G401 (cell line): ENCODE measurements at places on chromosomes 2 and 18.

GRCh38 chr2:240765007-240765406 is 55.0 kb downstream of the KIF1A start:
- DNase-seq = peak; percentile 37

DNA sequence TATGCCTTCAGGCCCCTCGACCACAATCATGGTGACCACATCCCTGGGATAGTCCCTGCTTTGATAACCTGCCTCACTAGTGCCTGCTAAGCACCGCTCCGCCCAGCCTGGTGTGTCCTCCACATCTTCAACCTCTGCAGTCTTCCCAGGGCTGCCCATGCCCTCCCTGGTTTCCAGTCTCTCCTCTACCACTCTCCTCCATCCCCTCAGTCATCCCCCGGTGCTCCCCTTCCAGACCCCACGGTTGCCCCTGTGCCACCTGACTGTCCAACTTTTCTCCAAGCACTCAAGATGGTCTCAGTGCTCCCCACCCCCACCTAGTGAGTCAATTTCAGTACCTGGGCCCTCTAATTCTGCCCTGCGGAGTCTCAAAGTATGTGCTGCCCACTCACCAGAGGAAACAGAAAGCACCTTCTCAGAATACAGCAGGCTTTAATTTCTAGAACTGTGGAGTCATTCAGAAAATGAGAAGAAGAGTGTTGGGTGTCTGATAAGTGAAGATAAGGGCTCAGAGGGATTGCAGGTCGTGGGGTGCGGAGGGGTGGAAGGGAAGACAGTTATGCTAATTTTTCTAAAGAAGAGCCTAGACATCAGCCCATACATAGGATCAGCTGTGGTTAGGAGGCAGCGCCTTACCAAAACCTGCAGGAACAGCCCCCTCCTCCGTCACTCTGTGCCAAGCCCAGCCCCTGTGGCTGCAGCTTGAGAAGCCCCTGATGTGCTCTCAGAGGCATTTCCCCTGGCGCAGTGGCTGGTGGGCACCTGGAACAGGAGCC is 53.6 kb upstream of the CAB39 start:
- DNase-seq = no peak

DNA sequence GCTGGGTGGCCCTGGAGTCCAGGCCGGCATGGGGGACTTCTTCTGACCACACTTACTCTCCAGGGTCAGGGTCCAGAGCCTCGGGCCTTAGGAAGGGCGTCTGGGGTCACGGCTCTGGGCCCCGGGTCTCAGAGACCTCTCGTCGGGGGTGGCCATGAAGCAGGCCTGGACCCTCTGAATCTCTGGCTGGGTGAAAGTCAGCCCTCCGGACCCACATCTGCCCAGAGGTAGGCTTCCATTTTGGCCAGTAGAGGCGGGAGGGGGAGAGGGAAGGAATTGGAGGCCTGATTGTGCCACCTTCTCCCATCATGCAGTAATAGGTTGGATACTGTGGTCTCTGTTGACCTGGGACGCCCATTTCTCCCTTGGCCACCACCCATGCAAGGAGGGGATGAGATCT is 125.3 kb upstream of the GPC1 start:
- DNase-seq = no peak

- no peak for DNase-seq
Measured at GRCh38 chr2:156704132-156704531, 268.0 kb downstream of the GPD2 start.

- peak; percentile 43 for DNase-seq
Measured at GRCh38 chr18:56869189-56869777, 218.1 kb downstream of the WDR7 start.

- DNase-seq = no peak
Measured at GRCh38 chr2:59654710-59655109, 898.7 kb downstream of the BCL11A start.

- no peak for DNase-seq
Measured at GRCh38 chr2:173192071-173192470, 116.4 kb downstream of the MAP3K20 start.

- no peak for DNase-seq
Measured at GRCh38 chr2:181138816-181139215, 158.4 kb downstream of the UBE2E3 start.

GRCh38 chr18:35019933-35020332 is 21.3 kb upstream of the MAPRE2 start:
- DNase-seq = no peak

DNA sequence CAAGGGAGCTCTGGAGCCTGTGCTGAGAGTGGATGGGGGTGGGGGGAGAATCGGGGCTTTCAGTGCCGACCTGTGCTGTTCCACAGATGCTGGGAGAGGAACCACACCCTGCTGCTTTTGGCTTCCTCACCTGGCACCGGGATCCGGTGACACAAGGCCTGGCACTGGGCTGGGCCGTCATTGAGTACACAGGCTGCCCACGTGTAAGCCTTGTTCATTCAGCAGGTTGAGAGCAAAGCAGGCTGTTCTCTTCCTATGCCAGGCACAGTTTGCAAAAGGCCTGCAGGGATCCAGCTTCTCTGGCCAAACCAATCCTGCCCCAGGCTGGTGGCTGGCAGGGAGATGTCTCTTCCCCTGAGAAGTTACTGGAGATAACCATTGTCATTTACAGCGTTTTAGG is 17.1 kb downstream of the TRIB2 start:
- peak; percentile 99 for DNase-seq

DNA sequence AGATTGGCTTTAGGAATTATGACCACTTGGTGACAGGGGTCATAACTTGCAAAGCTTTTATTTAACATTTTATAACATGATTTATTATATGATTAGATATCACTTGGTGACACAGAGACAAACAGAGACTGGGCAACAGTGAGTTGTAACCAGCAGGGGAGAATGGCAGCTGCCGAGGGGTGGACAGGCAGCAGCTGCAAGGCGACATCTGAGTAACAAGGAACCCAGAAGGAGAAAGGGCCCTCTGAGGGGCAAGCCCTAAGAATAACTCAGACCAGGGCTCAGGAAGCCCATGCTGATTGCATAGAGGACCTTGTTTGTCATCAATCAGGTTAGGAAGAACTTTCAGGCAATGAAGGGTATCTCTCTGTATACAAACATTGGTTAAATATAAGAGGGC is 339.9 kb upstream of the SOX11 start:
- DNase-seq = no peak

- no peak for DNase-seq
Measured at GRCh38 chr2:9686061-9686460, 55.3 kb upstream of the YWHAQ start.

DNA sequence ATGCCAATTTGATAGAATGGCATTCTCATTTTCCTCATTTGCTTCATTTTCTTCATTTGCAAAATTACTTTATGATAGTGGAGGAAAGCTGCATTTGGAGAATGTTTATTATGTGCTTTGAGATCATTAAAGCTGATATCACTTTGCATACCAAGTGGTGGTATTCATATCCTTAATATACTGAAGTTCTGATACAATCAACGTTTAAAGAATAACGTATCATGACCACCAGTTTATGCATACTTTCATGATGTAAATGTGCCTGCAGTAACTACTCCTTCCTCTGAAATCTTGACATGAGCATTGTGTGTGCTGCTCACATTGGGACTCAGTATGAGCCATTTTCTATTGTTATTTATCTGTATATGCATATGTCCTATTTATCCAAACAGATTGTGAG is 302.1 kb downstream of the ARHGAP15 start:
- no peak for DNase-seq

DNA sequence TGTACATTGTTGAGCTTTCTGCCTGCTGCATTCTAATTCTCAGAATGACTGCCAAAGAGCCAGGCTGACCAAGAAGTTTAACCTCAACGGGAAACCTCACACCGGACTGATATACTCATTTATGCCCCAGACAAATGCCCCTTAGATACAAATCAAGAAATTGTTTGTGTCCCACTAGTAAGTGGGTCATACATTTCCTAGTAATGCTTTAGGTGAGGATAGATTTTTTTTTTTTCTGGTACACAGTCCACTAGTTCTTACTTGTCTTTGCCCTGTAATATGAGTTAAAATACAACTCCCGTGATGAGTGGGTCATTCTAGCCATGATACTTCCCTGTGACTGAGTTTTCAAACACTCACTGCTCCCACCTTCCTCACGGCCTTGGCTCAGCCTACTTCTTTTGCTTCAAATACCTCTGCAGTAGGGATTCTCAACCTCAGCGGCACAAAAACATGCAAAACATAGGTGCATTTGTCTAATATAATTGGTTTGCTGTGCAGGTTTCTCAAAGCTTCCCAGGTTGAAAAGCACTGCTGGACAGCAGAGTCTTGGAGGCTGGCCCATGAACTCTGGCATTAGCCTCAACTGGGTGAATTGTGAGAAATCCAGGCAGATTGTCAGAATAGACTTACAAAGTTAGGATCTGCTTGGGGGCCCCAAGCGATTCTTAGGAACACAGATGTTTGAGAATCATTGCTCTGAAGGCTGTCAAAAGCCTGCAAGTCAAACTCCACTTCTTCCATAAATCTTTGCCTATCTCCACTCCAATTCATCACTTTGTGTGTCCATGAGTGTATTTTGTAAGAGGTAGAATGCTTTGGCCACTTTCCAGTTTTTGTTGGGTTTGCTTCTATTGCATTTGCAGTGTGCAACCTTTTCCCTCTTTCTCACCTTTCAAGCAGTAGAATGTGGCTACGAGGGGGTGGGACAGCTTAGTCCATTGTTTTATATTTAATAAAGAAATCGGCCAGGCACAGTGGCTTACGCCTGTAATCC is 35.5 kb downstream of the TGIF1 start:
- DNase-seq = no peak

- no peak for DNase-seq
Measured at GRCh38 chr2:63899639-63900038, 57.9 kb downstream of the UGP2 start.

- no peak for DNase-seq
Measured at GRCh38 chr2:58651930-58652329, 410.8 kb upstream of the FANCL start.

DNA sequence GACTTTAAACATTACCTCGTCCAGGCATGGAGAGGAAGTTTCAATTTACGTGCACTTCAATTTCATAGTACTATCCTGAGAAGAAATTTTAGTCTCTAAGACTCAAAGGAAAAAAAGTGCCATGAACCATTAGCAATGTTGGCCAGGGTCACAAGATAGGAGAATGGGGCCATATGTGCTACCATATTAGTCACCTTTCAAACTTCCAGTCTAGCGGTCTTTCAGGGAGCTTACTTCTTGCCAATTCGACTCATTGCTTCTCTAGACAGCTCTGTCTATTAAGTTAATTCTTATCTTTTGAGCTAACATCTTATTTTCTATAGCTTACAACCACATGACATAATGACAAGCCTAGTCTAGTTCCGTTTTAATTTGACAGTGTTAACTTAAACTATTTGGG is 129.1 kb downstream of the ANKRD44 start:
- DNase-seq = no peak

GRCh38 chr2:32384529-32384928 is 27.7 kb downstream of the BIRC6 start:
- DNase-seq = no peak

DNA sequence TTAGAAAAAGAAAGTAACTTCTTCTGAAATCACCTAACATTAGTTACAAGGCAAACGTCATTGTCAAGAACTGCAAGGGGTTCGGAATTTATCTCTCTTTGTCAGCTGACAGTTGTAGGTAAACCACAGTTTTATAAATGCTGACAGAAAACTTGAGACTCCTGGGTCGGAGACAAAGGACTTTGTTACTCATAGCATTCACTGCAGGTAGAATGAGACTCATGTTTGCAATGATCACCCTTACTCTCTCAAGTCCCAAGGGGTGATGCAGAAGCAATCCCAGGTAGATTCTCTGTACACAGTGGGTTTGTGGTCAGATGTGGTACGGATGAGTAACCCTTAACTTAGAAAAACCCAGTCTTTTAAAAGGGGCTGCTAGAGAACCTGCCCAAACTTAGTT is 757.8 kb downstream of the TRIB2 start:
- no peak for DNase-seq

DNA sequence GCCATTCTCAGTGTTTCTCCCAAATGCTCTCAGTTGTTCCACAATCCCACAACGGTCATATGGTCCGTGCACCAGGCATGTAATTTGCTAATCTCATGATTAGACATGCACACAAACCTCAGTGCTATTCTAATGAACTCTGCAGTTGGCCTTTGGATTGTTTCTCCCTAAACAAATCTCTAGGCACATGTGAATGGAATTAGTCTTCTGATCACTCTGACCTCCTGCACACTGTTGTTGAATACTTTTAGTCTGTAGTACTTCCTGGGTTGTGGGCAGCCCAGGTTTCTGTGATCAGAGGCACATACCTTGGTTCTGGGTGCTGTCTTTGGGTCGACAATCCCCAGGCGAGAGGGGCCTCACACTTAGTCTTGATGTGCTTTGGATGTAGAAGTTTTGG is 498.7 kb upstream of the SPRED2 start:
- DNase-seq = no peak

DNA sequence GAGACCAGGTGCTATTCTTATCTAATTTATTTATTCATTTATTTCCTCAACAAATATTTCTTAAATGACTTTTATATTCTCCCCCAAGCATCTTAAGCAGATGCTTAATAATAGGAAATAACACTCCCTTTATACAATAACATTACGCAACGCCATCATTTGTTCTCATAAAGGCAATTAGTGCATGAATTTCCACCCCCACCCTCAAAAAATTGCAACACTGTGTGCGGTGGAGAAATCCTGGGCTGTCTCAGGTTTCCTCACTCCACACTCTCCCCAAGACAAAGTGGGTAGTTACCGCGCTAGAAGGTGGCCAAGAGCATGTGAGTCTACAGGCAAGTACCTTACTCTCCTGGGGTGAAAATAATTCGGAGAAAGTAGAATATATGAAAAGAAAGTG is 37.0 kb upstream of the CTDP1 start:
- DNase-seq = no peak

GRCh38 chr2:233761040-233761769 is 1.1 kb downstream of the UGT1A1 start:
- no peak for DNase-seq

GRCh38 chr18:58307441-58307840 is 263.4 kb downstream of the NEDD4L start:
- no peak for DNase-seq

GRCh38 chr2:219230059-219230540 is 494 bp downstream of the ANKZF1 start:
- no peak for DNase-seq

DNA sequence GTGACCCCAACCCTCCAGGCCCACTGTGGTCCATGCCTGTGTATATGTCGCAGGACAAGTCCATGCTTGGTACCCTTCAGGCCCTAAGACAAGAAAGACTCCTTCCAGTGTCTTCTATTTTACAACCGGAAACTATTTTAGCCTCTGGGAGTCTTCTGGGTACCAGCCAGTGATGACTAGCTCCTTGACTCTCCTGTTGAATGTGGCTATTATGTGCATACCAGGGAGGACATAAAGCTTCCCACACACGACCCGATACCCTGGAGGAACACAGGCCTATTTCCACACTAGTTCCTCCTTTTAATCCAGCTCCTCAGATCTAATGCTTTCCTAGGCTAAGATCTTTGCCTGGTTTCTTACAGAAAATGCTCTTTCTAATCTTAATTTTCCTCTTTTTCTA is 178.1 kb downstream of the NCKAP5 start:
- no peak for DNase-seq

- DNase-seq = no peak
Measured at GRCh38 chr2:205375461-205376448, 306.5 kb upstream of the NRP2 start.

GRCh38 chr2:42933824-42934254 is 141.5 kb upstream of the HAAO start:
- no peak for DNase-seq
